ENCODE measurements at places on chromosomes 11 and 22. TPM values are rescaled to one million over a fixed set of nuclear protein-coding genes. Genes with fewer than 3 reads are reported as not detected.

GRAP2 gene
- total RNA-seq, result not detected

PLAAT3 gene
- 4.2 TPM for total RNA-seq

CTSF gene
- total RNA-seq, result 20.6 TPM

NOX4 gene
- total RNA-seq, result 6.7 TPM

ARHGAP8 gene
- 0.25 TPM for total RNA-seq

DBX1 gene
- not detected for total RNA-seq

MAJIN gene
- total RNA-seq, result not detected

CAPN1 gene
- total RNA-seq, result 117 TPM

FADS2 gene
- total RNA-seq, result 476 TPM

MUC6 gene
- not detected for total RNA-seq

CASP4 gene
- total RNA-seq, result 139 TPM

PTPRCAP gene
- 0.44 TPM for total RNA-seq

CNIH2 gene
- 0.25 TPM for total RNA-seq

TREH gene
- under 0.01 TPM for total RNA-seq

GRM5 gene
- 0.11 TPM for total RNA-seq

YPEL4 gene
- 0.66 TPM for total RNA-seq

LDLRAD3 gene
- total RNA-seq, result 5.0 TPM

ABTB2 gene
- 2.8 TPM for total RNA-seq

SMTNL1 gene
- total RNA-seq, result not detected

PRR33 gene
- total RNA-seq, result not detected

RAB38 gene
- 3.4 TPM for total RNA-seq

CRKL gene
- 50.4 TPM for total RNA-seq

SLC22A9 gene
- not detected for total RNA-seq

XKR3 gene
- not detected for total RNA-seq

P2RX6 gene
- total RNA-seq, result 0.44 TPM

SLC22A6 gene
- total RNA-seq, result not detected

SCUBE2 gene
- total RNA-seq, result 3.4 TPM

OVOL1 gene
- not detected for total RNA-seq

WNT7B gene
- 0.33 TPM for total RNA-seq

MS4A6E gene
- total RNA-seq, result not detected

RAB3IL1 gene
- total RNA-seq, result 19.1 TPM

AIFM3 gene
- total RNA-seq, result 0.33 TPM

POTEH gene
- not detected for total RNA-seq

FOLR2 gene
- total RNA-seq, result not detected

PIH1D2 gene
- total RNA-seq, result 2.2 TPM

TCIRG1 gene
- total RNA-seq, result 141 TPM

SBF1 gene
- 118 TPM for total RNA-seq

SFI1 gene
- 28.6 TPM for total RNA-seq

KRTAP5-4 gene
- not detected for total RNA-seq

WNT11 gene
- not detected for total RNA-seq

USP35 gene
- 11.0 TPM for total RNA-seq

OR52I1 gene
- not detected for total RNA-seq

LYVE1 gene
- 0.22 TPM for total RNA-seq

KMT5B gene
- total RNA-seq, result 35.2 TPM

PHLDA2 gene
- 7.6 TPM for total RNA-seq

CRYBB2 gene
- not detected for total RNA-seq

CHRNA10 gene
- total RNA-seq, result 0.66 TPM

LGALS12 gene
- total RNA-seq, result not detected
